ENCODE measurements at places on chromosomes 2 and 18.

- no peak for DNase-seq
Observed at GRCh38 chr2:29524652-29525051, 396.7 kb downstream of the ALK start.

DNA sequence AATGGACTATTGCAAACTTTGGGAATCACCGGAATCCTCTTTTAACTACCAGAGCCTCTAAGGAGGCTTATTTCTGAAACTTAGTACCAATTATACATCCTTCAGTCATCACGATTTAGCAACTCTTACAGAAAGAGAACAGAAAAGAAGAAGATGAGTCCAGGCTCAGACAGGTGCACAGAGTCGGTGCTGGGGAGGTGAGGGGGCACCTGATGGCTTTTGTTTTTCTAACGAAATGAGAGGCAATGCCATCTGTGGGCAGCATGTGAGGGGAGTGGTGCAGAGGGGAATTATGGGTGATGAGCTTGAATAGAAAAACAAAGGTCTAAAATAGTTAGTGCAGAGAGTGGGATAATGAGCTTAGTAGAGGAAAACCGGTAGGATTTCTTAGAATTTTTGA lies 522.6 kb downstream of the CMPK2 start:
- no peak for DNase-seq

DNA sequence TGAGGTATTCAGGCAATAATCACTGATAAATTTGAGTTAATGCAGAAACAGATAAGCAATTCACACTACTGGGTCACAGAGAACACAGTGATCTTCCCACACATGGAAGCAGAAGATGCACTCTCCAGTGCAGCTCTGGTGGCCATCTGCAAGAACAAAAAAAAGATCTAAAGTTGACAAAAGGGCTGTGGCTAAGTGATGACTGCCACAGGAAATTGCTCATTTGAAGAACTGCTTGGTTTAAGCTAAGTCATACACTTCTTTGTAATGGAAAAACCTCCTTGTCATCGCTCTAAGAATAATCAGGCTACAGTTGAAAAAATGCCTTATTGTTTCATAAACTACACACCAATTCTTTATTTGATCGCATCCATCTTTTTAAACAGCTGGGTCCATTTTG lies 115.1 kb downstream of the DTNB start:
- peak; percentile 82 for DNase-seq

- DNase-seq, result no peak
Observed at GRCh38 chr2:100380681-100381080, 36.8 kb downstream of the CHST10 start.

GRCh38 chr18:69817335-69817940 lies 130.2 kb downstream of the CD226 start:
- no peak for DNase-seq

DNA sequence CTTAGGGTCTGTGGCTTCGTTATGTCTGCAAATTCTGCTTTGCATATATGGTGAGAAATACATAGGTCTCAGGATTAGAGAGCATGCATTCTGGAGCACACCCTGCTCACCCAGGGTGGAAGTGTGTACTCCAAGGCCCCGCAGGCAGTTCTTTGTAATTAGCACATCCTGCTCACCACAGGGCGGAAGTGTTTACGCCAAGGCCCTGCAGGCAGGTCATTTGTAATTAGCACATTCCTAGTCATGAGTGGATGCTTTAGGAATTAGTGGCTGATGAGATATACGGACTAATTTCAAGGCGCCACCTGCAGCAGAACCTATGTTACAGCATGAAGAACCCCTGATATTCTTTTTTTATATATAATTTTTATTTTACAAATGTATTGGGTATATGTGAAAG lies 4.2 kb downstream of the ALLC start:
- DNase-seq, result no peak

- no peak for DNase-seq
Observed at GRCh38 chr2:157620956-157621355, 7.7 kb downstream of the ACVR1C start.

- DNase-seq, result no peak
Observed at GRCh38 chr2:119218478-119219064, 5.1 kb upstream of the STEAP3 start.

GRCh38 chr2:38390947-38391346 lies 13.9 kb upstream of the ATL2 start:
- DNase-seq, result no peak

- no peak for DNase-seq
Observed at GRCh38 chr2:50975546-50975945, 56.4 kb downstream of the NRXN1 start.

DNA sequence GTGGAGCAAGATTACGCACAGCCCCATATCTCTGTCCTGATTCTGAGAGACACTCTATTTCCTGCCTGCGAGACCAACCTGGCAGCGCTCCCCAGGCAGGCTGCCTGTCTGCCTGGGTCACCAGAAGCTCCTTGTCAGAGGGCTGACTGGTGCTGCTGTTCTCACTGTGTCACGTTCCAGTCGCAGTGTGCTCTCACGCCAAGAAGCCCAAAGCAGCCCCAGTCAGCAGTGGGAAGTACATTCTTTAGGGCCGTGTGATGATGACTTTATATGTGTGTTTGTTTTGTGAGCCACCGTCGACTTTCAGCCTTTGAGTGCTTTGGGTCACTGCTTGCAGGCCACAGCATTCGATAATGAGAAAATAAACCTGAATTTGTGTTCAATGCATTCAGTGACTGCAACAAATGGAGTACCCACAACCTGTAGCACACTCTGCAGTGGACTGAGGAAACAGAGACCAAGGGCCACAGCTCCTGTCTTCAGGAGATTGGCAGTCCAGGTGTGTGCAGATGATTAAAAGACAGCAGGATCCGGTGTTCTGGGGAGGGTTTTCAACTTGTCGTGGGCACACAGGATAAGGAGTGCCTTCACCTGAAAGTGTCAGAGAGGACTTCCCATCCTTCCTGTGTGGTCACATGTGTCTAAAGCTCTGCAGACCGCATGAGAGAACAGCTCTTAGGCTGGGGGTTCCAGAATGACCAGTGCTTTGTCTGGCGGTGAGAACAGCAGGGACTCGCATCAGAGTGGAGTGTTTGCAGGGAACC lies 4.8 kb downstream of the TNFRSF11A start:
- DNase-seq, result peak; percentile 45

DNA sequence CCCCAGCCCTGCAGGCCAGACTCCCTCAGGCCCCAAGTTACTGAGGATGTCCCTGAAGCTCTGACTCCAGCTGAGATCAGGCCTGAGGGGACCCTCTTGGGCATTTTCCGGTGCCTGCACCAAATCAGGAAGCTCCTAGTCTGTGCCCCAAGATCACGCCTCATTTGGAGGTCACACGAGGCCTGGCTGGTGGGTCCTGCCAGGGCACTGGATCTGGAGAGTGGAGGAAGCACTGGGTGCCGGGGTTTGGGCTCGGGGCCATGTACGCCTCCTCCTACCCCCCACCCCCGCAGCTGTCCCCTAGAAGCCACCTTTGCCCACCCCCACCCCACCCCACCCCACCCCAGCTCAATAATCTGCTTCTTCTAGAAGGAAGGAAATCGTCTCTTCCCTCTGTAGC lies 16.2 kb downstream of the SH2D6 start:
- peak; percentile 53 for DNase-seq
